ENCODE measurements at places on chromosomes 13 and 19.
A peak's percentile ranks its signal among the peaks of the same experiment; 100 is the strongest.

GRCh38 chr19:17281391-17282304 lies at the start of gene ANKLE1:
Gene ANKLE1, plus strand, starts transcription at chr19:17281901. Its CDS starts 20 bp downstream, at chr19:17281921.
- no peak for DNase-seq

DNA sequence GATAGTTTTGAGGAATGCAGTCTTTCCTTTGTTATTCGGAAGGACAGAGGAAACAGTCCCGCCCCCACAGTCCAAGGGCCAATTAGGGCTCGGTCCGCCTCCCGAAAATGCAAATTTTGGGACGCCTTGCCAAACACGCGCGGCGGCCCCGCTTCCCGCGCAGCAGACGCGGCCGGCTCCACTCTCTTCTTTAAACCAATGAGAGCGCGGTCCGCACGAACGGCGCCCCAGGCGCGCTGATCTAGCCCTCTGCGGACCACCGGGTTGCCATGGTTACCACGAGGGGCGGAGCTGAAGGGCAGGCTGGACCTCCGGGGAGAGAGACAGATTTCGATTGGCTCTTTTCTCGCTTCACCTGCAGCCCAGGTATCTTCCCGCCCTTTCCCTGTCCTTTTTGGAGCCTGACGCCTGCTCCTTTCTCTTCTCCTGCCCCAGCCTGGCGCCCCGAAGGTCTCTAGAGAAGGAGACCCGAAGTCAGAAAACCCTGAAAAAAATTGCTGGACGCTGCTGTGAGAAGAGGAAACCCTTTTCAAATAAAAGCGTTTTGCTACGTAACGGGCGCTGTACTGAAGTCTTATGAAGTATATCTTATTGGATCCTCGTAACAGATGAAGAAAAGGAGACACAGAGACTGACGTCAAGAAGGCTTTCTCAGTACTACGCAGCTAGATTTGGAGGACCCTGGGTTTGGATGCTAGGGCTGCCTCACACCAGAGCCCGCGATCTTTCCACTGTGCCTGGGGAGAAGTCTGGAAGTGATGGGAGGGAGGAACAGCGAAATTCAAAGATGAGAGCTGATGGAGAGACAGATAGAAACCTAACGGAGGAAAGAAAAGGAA lies 2.0 kb downstream of the PTH2 start:
- DNase-seq: no peak

DNA sequence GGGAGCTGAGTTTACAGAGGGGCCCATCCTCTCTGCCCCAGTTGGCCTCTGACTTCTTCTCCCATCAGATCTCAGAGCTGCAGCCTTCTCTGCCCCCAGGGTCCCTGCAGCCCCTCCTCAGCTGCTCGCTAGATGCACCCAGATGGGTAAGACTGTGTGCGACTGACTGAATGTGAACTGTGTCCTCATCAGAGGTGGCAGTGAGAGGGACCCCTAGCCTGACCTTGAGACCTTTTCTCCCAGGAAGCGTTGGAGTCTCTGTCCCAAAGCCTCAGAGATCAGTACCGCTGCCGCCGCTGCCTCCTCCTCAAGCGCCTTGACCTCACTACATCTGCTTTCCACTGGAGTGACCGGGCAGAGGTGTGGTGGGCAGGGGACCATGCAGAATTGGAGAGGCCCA lies 2.4 kb downstream of the FAM98C start:
- no peak for DNase-seq

DNA sequence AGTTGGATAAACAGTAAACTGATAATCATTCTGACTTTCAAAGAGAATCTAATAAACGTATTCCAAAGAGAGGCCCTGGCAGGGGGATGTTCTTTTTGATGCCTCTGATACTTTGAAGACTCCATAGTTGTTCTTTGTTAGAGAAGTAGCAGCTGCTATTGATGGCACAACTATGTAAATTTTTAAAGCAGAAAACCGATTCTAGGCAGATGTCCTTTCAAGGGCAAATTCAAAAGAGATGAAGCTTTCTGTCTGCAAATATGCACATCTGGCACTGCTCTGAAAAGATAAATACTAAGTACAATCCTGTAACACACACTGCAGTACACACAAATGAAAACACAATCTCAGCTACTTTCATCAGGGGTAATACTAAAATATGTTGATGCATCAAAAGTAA lies 250.1 kb downstream of the VWA8 start:
- DNase-seq: no peak

- DNase-seq: no peak
Measured at GRCh38 chr13:28636677-28637317, 22.1 kb upstream of the POMP start.

GRCh38 chr13:30051531-30052060 lies 201.2 kb upstream of the UBL3 start:
- DNase-seq: no peak

DNA sequence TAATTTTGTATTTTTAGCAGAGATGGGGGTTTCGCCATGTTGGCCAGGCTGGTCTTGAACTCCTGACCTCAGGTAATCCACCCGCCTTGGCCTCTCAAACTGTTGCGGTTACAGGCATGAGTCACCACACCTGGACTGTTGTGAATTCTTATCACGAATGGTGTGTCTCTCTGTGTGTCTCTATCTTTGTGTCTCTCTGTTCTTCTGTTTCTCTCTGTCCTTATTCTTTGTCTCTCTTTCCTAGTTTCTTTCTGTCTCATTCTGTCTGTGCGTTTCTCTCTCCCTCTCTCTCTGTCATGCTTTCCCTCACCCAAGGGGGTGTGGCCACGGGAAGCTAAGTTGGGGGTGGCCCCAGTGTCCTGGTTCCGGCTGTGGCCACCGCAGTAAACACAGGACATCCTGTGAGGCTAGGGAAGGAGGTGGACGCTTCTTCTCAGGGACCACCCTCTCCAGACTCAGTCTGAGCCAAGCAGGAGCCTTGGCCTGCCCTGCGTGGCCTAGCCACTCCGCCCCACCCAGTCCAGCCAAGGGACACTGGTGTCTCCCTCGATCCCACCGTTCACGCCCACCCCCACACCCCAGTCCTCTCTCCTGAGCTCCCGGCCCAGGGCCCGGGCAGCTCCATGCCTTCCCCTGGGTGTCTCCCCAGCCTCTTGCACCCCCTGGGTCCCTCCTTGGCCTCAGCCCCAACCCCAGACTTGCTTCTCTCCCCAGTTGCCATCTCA lies 3.9 kb upstream of the PRX start:
- peak; percentile 55 for DNase-seq

DNA sequence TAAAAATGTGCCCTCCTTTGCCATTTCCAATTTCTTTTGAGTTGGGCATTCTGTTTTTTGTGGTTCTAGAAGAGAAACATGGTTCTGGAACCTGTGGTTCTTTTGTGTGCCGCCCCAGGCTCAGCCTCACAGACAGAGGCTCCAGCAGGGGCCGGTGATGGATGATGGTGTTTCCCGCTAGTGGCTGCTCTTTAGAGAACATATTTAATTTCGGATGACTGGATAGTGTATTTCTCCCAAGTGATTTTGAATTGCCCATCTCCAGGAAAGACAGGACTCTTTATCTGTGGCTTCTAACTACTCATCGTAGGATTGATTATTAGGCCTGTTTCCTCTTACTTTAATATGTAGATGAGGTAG lies 75.2 kb downstream of the KL start:
- DNase-seq: no peak

- DNase-seq: no peak
Measured at GRCh38 chr13:110294146-110294545, 12.8 kb downstream of the COL4A1 start.

GRCh38 chr13:35884211-35884760 lies 246.9 kb downstream of the DCLK1 start:
- DNase-seq: no peak

DNA sequence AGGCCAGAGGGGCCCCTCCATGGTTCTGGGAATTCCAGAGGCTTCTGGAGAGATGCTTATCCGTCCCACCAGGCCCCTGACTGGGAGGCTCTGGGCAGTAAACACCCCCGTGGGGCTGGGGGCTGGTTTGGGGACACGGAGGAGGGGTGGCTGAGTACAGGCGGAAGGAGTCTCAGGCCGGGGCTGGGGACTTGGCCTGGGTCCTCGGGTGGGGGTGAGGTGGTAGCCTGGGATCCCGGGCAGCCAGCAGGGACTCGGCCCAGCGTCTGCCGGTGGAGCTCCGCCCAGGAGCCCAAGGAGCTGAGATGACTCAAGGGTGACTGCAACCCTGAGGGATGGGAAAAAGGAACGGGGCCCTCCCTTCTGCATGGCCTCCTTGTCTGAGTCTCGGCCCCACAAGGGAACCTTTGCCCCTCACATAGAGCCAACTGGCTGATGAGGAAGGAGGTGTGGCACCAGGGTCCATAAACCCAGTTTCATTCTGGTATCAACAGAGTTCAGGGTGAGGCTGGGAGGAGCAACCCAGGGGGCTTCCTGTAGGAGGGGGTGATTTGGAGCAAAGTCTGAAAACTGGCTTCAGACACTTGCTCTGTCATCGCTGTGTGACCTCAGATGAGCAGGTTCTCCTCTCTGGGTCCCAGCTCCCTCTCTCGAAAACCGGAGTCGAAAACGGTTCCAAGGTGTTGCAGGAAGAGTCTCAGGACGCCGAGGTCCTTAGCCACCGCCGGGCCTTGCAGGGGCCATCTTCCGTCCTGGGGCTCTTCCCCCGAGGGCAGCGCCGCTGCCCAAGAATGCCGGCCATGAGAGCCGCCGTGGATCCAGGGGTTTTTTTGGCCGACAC lies 809 bp downstream of the MISP start:
- DNase-seq: no peak

DNA sequence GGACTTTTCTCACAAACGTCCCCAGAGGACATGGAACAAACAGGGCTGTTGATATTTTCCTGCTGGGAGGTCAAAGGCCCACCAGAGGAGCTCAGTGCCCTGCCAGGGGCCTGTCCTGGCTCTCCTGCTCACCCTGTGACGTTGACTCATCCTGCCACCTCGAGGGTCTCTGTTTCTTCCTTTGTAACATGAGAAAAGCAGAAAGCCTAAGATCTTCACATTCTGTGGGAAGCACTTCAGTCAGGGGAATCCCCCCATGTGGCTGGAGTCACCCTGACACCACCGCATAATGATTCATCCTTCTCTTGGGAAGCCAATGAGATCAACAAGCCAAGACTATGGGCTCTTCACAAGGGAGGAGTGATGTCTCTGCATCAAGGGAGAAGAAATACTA lies 147.9 kb downstream of the KATNAL1 start:
- no peak for DNase-seq

DNA sequence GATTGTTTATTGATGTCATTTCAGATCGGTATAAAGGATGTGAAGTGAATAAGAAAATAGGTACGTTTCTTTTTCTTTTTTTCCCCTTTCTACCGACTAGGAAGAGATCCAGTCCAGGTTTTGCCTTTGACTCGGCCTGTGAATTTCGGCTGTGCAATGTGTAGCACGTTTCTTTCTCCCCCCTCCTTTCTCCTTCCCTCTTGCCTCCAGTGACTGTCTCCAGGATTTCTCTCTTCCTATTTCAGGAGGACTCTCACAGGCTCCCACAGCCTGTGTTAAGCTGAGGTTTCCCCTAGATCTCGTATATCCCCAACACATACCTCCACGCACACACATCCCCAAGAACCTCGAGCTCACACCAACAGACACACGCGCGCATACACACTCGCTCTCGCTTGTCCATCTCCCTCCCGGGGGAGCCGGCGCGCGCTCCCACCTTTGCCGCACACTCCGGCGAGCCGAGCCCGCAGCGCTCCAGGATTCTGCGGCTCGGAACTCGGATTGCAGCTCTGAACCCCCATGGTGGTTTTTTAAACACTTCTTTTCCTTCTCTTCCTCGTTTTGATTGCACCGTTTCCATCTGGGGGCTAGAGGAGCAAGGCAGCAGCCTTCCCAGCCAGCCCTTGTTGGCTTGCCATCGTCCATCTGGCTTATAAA lies at the start of gene GPC6:
Gene GPC6, plus strand, starts transcription at position 185 of the 657 bp plus-strand sequence.
- DNase-seq: no peak

GRCh38 chr19:33957804-33958203 lies 161.1 kb downstream of the KCTD15 start:
- DNase-seq: no peak

DNA sequence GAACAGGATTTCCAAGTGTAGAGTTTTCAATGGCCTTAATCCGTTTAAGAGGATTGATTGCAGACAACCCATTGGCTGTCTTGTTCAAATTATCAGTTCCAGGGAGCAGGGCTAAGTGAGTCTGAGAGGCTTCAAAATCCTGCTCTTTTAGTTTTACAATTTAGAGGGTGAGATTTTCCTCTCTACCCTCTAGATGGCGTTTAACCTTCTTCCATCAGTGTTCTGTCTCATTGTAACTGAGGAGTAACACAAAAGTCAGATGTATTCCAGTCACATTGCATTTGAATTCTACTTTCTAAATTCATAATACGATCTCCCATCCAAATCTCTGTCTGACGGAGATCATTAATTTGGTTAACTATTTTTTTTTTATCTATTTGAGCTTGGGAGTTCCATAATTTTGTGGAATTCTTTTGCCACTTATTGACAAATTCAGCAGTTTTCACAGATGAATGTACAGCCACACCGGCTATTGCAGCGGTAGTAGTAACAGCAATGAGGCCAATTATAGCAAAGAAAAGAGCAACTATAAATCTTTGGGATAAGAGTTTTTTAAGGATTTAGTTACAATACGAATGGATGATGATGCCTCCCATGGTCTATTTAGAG lies 7.8 kb upstream of the C19orf84 start:
- no peak for DNase-seq

DNA sequence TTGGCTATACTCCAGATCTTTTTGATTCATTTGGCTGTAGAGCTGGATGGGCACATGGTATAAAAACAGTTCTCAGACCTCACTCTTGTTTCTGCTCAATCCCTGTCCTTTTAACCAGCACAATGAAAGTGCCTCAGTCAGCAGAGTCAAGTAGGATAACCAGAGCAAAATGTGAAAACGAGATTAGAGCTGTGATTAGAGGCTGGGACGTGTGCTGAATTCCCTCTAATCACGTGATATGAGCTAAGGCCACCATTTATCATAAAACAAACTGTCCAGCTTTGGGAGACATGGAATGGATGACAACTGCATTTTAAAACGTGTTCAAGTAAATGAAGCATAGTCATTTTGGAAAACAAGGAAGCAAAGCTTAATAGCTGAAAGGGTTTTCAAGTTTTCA lies 54.1 kb downstream of the GJA3 start:
- DNase-seq: no peak

GRCh38 chr13:99959540-99960230 lies 11.9 kb downstream of the ZIC5 start:
- no peak for DNase-seq

GRCh38 chr13:110448677-110449076 lies 112.8 kb downstream of the RAB20 start:
- no peak for DNase-seq

DNA sequence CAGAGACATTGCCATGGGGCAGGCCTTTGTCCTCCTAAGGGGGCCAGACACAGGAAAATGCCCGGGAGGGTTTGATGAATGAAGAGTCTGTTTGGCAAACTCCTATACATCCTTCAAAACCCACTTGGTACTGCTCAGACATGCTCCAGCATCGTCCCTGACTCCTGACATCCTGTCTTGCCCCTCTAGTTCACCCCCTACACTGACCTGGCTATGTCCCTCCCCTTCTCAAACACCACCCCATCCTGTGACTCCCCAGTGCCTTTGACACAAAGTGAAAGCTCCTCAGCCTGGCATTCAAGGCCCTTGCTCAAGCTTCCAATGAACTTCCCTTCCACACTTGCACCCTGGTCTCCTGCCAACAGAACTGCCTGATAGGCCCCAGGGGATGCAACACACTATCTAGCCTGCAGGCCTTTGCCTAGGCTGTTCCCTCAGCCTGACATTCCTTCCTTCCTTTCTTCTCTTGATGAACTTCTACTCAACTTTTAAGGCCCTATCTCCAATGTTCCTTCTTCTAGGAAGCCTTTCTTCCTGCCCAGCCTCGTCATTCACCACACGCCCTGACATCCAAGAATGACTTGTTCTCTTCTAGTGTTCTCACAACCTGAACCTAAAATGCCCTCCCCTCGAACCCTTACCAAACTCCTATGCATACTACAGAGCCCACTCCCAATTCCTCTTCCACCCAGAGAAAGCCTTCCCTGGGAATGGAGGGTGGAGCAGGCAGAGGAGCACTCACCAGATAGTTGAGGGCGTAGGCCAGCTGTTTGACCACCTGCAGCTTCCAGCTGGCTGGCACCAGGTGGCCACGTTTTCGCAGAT lies 12.4 kb downstream of the JAK3 start:
- DNase-seq: no peak
